ENCODE measurements at places on chromosomes 6 and 20.

GRCh38 chr6:152587473-152587872 is 49.7 kb downstream of the SYNE1 start:
- no peak for DNase-seq

- DNase-seq, result no peak
Observed at GRCh38 chr20:49690899-49691620, 22.6 kb downstream of the B4GALT5 start.

GRCh38 chr20:47821481-47822100 is 36.3 kb upstream of the SULF2 start:
- DNase-seq, result no peak

- no peak for DNase-seq
Observed at GRCh38 chr6:106671651-106672050, 42.3 kb downstream of the QRSL1 start.

- no peak for DNase-seq
Observed at GRCh38 chr6:108559884-108560462, 744 bp upstream of the FOXO3 start.

DNA sequence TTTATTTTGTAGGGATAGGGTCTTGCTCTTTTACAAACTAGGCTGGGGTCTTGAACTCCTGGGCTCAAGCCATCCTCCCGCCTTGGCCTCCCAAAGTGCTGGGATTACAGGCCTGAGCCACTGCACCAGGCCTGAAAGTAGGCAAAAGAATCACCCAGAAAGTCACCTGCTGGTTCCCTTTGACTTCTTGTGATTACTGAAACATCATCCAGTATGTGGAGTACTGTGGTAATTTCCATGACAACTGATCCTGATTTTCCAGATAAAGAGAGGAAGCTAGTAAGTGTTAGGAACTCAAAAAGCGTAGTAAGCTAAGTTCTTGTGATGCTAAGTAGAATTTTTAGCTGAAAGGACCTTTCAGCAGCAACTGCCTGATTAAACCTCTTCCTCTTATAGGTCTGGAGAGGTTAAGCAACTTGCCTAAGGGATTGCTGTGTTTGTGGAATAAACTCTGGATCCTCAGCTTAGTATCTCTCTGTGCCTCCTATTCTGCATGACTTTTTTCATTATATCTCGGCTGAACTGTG is 16.8 kb downstream of the RALY start:
- DNase-seq, result no peak

- DNase-seq, result no peak
Observed at GRCh38 chr6:43313813-43314212, 5.2 kb upstream of the CRIP3 start.

- DNase-seq, result no peak
Observed at GRCh38 chr20:36712775-36713174, 33.1 kb downstream of the NDRG3 start.

- no peak for DNase-seq
Observed at GRCh38 chr20:1467355-1468116, 887 bp upstream of the NSFL1C start.

- no peak for DNase-seq
Observed at GRCh38 chr20:17542993-17543412, 11.8 kb upstream of the BFSP1 start.

- no peak for DNase-seq
Observed at GRCh38 chr6:130381012-130381411, 15.2 kb downstream of the TMEM200A start.

- DNase-seq, result no peak
Observed at GRCh38 chr6:147741389-147741788, 232.9 kb downstream of the SAMD5 start.

GRCh38 chr6:26571592-26572296 is 25.0 kb upstream of the ABT1 start:
- no peak for DNase-seq

DNA sequence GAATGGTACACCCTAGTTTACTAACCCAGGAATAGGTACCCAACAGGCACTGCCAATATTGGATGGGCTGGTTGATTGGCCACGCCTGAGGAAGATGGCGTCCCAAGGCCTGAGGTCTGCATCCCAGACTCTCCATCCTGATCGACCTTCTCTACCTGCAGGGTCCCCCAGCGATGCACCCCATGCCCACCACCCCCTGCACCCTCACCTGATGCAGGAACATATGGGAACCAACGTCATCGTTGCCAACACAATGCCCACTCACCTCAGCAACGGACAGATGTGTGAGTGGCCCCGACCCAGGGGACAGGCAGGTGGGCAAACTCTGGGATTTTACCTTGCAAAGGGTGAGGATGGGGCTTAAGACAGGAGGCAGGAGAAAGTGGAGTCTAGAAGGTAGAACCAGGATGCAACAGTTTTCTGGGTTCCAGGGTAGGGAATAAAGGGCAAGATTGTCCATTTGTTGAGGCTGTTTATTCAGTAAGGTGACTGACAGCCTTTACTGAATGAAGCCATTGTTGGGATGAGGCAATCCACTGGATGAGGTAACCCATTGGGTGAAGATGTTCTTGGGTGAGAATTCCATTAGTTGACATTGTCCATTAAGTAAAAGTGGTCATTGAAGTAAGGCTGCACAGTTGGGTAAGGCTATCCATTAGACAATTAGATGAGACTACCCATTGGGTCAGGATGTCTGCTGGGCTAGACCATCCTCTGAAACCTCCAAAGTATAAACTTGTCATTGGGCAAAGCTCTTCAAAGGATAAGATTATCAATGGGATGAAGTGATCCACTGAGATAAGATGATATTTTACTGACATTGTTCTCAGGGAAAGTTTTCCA is 47.3 kb upstream of the TTPAL start:
- DNase-seq, result no peak

- DNase-seq, result no peak
Observed at GRCh38 chr20:60816901-60817300, 435.2 kb upstream of the CDH4 start.

DNA sequence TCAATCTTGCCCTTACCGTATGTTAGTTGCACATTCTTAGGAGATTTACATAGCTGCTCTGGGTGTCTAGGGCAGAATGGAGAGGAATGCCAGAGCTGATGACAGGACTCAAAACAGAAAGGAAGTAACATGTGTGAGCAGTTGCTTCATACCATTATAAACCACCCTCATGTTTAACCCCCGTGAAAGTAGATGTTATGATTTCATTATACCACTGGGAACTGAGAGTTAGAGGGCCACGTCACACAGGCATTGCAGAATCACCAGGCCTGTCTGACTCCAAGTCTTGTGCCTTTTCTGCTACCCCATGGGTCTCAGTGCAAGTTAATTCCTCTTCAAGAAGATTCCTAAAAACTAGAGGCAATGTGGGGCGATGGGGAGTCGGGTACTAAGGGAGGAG is 23.5 kb upstream of the SIM1 start:
- no peak for DNase-seq

GRCh38 chr20:49394264-49394663 is 88.2 kb downstream of the KCNB1 start:
- DNase-seq, result no peak

DNA sequence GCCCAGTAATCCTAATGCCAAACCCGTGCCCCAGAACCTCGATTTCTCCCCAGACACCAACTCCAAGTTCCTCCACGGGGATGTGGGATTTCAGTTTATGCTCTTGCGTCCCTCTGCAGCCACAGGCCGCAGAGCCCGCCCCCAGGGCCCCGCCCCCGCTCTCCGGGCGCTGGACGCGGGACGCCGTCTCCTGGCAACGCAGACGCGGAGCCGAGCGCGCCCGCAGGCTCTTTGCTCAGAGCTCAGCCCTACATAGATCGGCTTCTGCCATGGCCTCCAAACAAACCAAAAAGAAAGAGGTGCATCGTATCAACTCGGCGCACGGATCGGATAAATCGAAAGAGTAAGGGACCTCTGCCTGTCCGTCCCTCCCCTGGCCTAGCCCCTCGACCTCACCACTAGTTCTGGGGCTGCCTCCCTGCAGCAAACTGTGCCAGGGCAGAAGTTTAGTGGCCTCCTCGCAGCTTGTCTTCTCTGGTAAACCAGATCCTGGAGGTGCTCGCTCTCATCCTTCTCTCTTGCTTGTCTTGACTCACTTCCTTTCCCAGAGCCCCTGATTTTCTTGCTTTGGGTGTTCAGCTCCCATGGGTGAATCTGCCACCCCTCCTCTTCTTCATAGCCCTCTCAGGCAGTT is at the start of gene ADGB:
ADGB (plus strand) TSS at position 201 of the 634 bp plus-strand sequence; CDS start at position 270, 69 bp downstream.
- no peak for DNase-seq

- no peak for DNase-seq
Observed at GRCh38 chr6:140774080-140774505, 1358.6 kb upstream of the GJE1 start.

DNA sequence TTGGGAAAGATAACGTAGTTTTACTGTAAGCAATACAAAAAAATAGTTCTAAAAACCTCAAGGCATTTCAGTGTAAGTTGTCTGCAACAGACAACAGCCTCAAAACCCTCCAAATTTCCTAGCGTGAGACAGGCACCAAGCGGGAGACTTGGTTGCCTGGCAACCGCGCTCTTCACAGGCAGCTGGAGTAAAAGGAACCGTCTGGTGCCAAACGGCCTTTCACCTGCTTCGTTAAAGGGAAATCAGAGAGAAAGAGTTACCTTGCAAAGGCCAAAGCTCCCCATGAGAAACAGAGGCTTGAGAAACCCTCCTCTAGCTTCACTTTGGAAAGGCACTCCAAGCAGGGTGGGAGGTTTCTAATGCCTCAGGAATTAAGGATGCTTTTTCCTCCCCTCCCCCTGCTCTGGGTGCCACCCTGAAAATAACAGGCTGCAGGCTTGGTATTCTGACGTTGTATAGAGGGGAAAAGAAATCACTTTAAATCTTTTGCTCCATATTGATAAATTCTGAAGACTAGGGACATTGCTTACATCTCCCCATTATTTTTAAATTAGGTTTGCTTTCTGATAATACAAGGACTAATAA is 129.7 kb upstream of the UFL1 start:
- no peak for DNase-seq

- DNase-seq, result no peak
Observed at GRCh38 chr6:152048921-152049320, 241.4 kb downstream of the ESR1 start.

GRCh38 chr6:82612475-82613039 is 248.9 kb downstream of the TPBG start:
- DNase-seq, result no peak

DNA sequence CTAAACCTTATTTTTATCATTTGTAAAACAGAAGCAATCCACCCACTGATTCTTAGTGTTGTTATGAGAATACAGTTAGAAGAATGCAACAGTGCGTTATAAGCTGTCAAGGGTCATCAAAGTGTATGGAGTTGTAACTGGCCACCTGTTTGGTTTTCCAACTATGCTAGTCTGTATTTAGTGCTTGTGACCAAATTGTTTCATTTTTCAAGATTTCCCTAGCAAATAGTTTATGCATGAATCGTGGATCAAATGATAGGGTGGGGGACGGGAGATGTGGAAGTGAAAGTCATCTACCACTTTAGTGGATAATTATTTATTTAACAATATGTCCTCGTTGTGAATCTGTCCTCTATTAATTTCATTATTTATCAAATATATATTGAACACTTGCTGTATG is 175.4 kb upstream of the HDDC2 start:
- no peak for DNase-seq

DNA sequence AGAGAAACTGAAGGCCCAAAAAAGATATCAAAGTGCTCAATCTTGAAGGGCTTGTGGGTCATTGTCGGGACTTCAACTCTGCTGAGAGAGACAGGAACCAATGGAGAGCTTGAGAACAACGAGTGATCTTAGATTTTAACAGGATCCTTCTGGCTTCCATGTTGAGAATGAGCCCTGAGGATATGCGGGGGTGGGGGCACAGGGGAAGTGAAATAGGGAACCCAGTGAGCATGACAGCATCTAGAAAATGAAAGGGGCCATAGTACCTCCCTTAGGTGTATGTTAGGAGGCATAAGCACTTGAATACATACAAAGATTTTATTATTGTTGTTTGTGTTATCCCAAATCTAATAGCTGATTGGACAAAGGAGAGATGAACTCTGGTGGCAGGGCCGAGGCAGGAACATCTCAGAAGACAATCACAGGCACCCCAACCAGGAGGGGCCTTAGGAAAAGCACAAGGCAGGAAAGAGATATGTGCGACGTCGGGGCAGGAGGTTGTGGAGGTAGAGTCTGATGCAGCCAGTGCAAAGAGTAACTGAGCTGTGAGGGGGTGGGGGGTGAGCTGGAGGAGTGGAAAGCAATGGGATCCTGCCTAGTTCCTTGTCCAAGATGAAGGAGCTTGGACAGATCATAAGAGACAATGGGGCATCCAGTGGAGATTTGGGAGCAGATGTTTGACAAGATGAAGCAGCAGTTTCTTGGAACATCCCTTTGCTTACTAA is 10.4 kb downstream of the TGM6 start:
- no peak for DNase-seq

GRCh38 chr6:63346217-63346835 is 26.5 kb upstream of the LGSN start:
- no peak for DNase-seq

GRCh38 chr6:11766589-11767450 is 11.8 kb downstream of the ADTRP start:
- no peak for DNase-seq

DNA sequence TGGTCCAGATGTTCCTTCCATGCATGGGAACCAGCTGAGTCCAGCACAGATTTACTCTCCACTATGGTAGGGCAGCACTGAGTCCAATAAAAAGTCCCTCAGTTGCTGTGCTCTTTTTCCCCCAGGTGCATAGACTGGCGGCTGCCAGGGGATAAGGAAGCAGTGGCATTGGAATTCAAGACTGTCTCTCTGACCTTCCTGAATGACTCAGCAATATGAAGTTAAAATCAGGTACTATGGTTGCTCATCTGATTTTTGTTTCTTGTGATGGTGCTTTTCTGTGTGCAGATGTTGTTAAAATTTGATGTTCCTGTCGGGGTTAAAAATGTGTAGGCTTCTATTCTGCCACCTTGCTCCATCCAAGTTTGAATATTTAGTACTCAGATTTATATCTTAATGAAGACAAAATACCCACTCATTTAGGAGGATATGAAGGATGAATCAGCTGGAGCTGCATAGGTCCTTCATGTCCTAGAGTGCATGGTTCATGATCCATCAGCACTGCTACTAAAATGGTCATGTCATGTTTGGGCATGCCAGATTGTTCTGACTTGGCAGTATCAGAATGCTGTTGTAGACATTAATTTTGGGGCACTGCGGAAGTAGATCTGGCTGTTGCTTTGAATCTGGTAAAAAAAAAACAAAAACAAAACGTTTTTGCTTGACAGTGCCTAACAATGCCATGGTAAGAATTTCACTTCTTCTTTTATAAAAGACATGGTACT is 321.2 kb upstream of the MAP3K7 start:
- no peak for DNase-seq

DNA sequence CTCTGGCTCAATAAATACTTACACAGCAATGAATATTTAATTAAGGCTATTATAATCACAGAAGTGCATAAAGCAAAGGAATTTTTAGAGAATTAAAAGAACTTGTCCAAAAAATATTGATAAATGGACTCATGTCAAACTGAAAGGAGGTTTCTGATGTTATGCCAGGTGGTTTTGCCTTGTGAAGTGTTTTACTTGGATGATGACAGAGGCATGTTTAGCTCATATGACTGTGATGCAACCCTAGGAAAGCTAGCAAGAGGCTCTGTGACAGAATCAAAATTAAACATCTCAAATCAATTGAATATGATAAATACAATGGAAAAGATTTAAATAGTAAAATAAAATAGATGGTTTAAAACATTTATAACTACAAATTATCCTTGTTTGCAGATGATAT is 137.3 kb downstream of the TMEM200A start:
- DNase-seq, result no peak

- no peak for DNase-seq
Observed at GRCh38 chr20:10487142-10488136, 52.3 kb downstream of the SLX4IP start.

- DNase-seq, result no peak
Observed at GRCh38 chr6:136901212-136901784, 20.8 kb upstream of the SLC35D3 start.

GRCh38 chr20:39800548-39800947 is 838.4 kb downstream of the DHX35 start:
- no peak for DNase-seq

GRCh38 chr6:56571605-56572004 is 71.1 kb downstream of the DST start:
- no peak for DNase-seq

Data from stimulated activated CD8-positive, alpha-beta memory T cell treated with anti-CD3 and anti-CD28 coated beads, Interleukin-15, amount 100 ng/mL, for 48 hours (primary cell).